Endothelial cell of umbilical vein (primary cell): ENCODE measurements at places on chromosomes 13 and 19.

DNA sequence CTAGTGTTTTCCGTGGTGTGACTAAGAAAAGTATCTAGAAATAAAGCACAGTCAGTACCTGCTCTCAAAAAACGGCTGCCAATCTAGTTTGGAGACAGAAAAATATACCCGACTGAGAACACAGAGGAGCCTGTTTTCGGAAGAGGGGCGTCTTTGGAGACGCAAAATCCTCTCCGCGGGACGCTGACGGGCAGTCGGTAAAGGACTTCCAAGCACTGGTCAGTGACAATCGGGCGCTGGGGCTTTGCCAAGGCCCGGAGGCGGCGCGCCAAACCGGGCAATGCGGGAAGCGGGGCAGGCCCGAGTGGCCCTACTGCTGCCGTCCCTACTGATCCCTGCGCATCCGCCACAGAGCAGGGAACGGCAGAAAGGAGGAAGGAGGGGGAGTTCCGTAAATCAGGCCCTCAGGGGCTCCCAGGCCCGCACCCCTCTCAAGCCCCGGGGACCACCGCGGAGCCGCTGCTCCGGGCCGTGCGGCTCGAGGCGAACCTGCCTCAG, 588 bp upstream of the DPY19L3 start:
- DNase-seq = no peak

DNA sequence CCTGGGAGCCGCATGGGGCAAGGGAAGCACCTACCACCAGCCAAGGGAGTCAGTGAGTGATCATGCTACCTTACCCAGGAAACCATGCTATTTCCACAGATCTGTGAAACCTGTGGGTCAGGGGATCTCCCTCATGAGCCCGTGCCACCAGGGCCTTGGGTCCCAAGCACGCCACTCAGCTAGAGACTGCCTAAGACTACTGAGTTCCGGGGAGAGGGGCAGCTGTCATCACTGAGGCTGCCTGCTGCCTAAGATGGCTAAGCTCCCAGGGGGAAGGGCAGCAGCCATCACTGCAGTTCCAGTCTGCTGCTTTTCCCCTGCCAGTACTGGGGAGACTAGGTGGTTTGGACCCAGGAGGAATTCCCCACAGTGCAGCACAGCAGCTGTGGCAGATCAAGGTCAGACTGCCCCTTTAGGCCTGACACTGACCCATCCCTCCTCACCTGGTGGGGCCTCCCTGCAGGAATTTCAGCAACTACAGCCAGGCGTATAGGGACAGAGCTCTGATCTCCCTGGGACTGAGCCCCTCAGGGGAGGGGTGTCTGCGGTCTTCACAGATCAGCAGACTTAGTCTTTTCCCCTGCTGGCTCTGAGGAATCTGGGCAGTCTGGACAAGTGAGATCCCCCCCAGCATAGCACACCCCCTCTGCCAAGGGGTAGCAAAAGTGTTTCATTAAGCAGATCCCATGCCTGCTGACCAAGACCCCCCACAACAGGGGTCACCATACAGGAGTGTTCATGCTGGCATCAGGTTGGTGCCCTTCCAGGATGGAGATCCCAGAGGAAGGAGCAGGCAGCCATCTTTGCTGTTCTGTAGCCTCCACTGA, 26.9 kb downstream of the VSTM2B start:
- DNase-seq = no peak

DNA sequence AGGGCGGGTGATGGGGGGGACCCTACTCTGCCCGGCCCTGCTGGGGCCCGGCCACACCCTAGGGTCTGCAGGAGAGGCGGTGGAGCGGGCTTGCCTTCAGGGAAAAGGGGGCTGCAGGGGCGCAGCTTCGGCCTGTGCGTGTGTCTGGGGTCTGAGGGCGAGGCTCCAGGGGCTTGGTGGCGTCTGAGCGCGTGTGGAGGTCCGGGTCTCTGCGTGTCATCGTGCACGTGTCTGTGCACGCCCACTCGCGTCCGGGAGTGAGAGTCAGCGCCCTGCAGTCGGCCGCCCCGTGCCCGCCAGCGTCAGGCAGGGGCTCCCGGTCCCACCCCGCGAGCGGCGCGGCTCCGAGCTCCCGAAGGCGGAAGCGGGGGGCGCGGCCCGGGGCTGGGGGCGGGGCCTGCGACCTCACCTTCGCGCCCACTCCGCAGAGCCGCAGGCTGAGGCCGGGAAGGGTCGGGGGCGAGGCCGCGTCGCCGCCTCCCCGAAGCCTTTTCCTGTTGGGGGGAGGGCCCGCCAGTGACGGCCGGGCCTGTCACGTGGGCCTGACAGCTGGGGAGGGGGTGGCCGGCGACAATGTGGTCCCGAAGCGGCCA, at the start of gene ARHGAP45:
Gene ARHGAP45, plus strand, starts transcription at position 420 of the 593 bp plus-strand sequence. CDS start 239 bp downstream, outside the sequence.
- no peak for DNase-seq

- no peak for DNase-seq
Measured at GRCh38 chr19:6214881-6215541, 64.8 kb downstream of the MLLT1 start.

GRCh38 chr13:60836821-60837220, 439.8 kb downstream of the TDRD3 start:
- no peak for DNase-seq

DNA sequence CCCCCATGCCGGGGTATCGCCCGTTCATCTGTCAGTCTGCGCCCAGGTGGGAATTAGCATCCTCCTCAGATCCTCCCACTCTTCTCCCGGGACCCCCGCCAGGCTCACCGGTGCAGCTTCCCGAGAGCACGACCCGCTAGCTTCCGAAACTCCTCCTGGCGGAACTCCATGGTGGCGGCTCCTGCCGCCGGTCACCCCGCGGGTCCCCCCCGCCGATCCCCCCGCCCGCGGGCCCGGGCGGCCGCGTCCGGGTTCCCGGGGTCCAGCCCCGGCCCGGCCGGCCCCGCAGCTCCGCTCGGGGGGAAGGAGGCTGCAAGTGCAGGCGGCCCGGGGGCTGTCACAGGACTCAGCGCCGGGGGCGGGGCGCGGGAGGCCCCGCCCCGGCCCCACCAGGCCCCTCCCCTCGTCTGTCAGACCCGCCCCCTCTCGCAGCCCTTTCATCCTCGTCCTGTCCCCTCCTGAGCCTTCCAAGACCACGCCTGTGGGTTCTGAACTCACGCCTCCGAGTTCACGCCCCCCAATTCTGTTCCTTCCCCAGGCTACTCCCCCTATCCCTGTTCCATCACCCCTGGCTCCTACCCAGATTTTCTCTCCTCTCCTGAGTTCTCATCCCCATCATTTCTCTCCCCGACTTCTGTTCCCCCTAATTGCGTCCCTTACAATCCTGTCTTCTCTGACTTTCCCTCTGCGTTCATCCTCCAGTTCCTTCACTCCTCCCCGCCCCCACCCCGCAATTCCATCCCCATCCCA, at the start of gene SLC17A7:
Gene SLC17A7, minus strand, starts transcription at position 318 of the 750 bp plus-strand sequence. Its CDS starts 148 bp downstream, at position 170.
- DNase-seq = no peak

GRCh38 chr13:77872995-77873394, 45.6 kb downstream of the EDNRB start:
- no peak for DNase-seq

DNA sequence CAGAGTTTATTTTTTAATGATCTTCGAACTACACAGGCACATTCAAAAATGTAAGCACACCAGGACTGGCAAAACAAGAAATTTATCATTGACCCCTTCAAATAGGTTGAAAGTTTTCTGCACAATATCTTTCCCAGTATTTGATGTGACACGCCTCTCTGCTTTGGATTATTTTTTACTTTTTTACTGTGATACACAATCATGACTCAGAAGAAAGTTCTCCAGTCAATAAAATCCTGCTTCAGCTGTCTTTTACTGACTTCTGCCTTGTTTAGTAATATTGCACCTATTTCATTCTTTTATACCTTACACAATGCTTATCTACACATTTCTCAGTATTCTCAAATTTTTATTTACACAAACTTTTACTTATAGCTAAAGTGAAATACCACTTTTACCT, 1750.4 kb downstream of the PCDH9 start:
- DNase-seq = no peak

- DNase-seq = peak; percentile 78
Measured at GRCh38 chr13:35978607-35979316, 152.4 kb downstream of the DCLK1 start.

DNA sequence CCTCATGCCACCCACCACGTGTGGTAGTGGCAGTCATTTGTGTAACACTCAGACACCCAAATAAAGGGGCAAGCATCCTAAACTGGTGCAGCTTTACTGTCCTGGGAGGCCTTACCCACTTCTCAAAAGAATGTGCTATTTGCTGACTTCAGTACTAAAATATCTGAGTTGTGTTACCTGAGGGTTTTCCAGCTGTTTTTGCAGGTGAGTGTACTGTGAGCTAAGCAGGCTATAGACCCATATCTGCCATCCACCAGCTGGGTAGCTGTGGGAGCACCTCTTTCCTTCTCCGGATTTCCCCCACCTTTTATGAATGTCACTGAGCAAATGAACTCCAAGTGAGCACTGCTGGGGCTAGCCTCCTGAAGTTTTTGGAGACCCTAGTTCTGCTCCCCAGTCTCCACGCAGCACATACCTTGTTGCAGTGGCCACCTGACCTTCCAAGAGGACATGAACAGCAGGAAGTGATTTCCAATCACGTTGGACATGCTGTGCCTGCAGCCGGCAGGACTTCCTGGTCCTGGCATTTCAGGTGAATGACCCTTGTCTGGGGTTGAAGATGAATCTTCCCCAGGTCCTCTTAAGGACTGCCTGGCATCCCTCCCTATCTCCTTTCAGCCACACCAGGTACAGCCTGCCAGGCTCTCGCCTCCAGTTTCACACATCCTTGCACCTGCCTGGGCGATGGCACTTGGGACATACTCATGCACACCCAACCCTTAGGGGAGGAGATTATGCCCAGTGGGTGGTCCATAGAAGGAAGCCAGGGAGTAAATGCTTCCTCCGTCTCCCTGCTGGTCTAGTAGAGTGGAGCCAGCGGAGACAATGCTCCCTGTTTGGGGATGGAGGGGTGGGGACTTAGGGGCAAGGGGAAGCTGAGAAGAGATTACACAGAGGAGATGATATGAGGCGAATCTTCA, 109.5 kb upstream of the SPATA13 start:
- DNase-seq = no peak

- DNase-seq = no peak
Measured at GRCh38 chr13:30971575-30971974, 39.1 kb downstream of the TEX26 start.

DNA sequence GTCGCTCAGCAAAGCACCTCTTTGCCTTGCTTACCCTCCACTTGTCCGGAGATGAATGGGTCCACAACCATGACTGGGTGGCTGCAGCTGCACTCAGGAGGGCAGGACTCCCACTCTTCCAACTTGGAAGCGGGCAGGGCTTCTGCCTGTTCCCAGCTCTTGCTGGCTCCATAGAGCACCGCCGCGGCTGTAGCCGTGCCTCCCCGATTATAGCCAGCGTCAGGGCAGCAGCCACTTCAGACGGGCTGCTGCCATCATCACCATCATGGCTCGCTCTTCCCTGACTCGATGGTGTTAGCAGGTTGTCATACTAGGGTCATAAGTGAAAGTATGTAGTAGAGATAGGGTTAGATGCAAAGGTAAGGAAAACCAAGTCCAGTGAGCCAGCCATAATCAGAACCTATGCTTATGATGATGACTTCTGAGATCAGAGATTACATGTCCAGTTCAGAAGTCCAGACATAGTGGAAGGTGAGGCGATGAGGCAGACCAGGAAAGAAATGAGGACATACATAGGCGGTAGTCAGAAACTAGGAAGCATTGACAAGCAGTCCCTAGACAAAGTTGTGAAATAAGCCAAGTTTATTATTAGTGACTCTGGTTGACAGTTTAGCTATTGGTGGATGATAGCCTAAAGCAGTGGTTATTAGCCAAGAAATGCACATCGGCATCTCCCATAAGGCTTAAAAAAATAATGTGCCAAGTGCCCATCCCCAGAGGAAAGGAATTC, 4.4 kb upstream of the INTS6 start:
- no peak for DNase-seq

DNA sequence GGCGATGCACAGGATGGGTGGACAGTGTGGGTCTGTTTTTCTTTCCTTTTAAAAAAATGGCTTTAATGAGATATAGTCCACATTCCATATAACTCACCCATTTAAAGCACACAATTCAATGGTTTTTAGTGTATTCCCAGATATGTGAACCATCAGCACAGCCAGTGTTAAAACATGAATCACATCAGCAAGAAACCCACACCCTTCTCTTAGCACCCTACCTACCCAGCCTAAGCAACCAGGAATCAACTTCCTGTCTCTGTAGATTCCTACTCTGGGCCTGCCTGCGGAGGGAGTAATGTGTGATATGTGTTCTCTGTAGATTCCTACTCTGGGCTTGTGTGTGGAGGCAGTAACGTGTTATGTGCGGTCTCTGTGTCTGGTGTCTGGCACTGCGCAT, 11.9 kb downstream of the TMEM255B start:
- no peak for DNase-seq

GRCh38 chr19:10112037-10112761, 706 bp downstream of the P2RY11 start:
- no peak for DNase-seq

GRCh38 chr19:40492274-40492673, 25.5 kb downstream of the SPTBN4 start:
- DNase-seq = no peak

- DNase-seq = peak; percentile 69
Measured at GRCh38 chr19:39506944-39507714, 7.8 kb upstream of the SELENOV start.

DNA sequence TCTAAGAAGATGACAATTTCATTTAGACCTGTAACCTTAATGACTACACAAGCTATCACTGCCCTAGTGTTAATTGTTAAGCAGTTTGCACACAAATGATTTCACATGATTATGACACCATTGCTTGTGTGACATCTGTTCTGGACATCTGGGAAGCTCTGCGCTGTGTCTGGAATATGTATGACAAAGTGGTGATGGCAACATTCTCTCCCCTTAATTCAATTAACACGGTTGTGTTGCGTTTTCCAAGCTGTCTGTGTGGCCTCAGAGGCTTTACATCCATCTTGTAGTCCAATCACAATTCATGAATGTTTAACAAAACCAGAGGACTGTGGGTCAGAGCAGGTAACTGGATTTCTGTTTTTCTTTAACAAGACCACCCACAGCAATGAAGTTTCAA, 204.4 kb downstream of the COG6 start:
- DNase-seq = no peak

GRCh38 chr13:61204025-61204424, 211.6 kb downstream of the PCDH20 start:
- no peak for DNase-seq

DNA sequence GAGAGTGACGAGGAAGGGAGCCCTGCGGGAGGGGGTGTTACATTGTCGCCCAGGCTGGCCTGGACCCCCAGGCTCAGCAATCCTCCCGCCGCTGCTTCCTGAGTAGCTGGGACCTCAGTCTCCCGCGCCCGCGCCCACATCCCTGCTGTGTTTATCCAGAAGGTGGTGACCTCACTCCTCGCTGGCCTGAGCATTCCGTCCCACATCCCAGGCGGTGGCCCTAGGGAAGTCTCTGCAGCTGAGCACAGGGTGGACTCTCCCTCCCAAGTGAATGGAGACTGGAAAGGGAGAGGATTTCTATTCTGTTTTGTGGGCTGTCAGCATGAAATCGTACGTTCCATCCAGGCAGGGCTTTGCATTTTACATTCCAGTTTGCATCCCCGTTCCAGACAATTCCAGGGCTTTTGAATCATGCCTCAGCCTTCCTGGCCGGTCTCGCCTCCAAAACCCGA, 401 bp upstream of the ZNF765 start:
- no peak for DNase-seq

DNA sequence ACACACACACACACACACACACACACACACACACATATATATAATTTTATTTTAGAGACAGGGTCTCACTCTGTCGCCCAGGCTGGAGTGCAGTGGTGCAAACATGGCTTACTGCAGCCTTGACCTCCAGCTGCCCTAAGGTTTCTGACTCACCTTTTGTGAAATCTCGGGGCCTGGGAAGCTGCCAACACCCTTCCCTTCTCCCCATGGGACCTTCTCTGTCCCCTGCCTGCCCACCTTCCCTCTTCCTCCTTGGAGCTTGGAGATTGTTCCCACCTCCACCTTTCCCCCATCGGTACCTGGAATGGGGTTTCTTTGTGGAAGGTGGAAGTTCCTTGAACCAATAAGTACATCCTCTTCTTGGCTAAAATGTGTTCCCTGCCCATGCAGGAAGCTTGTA, 6.3 kb downstream of the ARRDC5 start:
- no peak for DNase-seq
